ENCODE measurements at places on chromosomes 16 and 17. TPM values are rescaled to one million over a fixed set of nuclear protein-coding genes. Genes with fewer than 3 reads are reported as not detected.

Gene TBX2
- total RNA-seq, result 2.6 TPM

Gene DLX3
- total RNA-seq, result not detected

Gene SRL
- not detected for total RNA-seq

- DNase-seq, result no peak
Measured at GRCh38 chr17:59355030-59355701, 23.7 kb downstream of the YPEL2 start.

DNA sequence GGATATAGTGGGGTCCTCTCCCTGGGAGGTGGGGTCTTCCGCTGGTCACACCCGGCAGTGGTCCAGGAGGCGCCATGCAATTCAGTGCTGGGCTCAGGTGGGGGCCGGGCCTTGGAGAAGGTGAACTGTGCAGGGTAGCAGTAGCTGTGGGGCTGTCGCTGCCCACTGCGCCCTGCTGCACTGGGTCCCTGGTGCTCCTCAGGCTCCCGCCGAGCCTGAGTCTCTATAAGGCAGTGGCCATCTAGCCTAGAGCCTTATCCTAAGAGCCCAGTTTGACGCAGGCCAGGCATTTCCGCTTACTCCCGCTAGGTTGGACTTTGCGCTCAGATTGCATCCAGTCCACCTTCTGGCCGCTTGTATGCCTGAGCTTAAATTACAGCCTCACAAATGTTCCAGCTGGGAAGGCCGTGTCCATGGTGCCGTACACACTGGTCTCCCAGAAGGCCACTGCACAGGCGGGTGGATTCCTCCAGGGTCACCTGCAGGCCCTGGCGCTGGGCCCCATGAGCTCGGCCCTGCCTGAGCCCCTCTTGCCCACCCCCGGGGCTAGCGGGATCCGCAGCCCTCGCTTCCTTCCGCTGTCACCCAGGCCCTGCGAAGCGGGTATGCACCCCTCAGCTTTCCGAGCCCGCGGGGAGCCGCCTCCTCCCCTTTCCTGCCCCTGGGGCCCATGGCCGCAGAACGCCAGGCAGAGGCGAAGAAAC, 1762.2 kb downstream of the TP53TG3F start:
- no peak for DNase-seq

All from A172 (cell line).